Thyroid gland (tissue), 4 donors: ENCODE measurements at places on chromosomes 11 and 22.

GRCh38 chr11:18726040-18726439, at the start of gene IGSF22:
Gene IGSF22 (minus strand): TSS chr11:18726188. CDS start chr11:18724236, 1,952 bp downstream.
- DNase-seq = no peak

GRCh38 chr11:128765571-128766549, 72.0 kb downstream of the FLI1 start:
- DNase-seq = peak; percentile 16

DNA sequence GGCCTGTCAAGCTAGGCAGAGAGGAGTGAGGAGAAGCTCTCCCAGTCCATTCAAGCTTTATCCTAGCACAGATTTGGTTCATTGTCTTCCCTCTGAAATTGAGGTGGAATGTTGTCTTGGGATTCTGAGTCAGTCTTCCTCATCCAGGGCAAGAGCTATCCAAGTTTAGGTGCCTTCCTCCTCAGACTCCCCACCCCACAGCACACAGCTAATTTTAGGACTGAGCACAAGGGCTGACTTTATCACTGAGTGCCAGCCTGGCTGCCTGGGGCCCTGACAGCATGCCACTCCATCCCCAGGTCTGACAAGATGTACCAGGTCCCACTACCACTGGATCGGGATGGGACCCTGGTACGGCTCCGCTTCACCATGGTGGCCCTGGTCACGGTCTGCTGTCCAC, 2.6 kb downstream of the PGAP2 start:
- no peak for DNase-seq

DNA sequence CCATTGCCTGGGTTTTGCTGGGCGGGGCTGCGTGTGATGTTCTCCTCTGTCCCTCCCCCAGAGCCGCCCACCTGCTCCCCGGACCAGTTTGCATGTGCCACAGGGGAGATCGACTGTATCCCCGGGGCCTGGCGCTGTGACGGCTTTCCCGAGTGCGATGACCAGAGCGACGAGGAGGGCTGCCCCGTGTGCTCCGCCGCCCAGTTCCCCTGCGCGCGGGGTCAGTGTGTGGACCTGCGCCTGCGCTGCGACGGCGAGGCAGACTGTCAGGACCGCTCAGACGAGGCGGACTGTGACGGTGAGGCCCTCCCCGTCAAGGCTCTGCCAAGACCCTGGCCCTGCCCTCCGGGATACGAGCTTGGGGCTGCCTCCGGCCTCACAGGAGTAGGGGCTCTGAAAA, 27.0 kb upstream of the PPP6R3 start:
- no peak for DNase-seq

DNA sequence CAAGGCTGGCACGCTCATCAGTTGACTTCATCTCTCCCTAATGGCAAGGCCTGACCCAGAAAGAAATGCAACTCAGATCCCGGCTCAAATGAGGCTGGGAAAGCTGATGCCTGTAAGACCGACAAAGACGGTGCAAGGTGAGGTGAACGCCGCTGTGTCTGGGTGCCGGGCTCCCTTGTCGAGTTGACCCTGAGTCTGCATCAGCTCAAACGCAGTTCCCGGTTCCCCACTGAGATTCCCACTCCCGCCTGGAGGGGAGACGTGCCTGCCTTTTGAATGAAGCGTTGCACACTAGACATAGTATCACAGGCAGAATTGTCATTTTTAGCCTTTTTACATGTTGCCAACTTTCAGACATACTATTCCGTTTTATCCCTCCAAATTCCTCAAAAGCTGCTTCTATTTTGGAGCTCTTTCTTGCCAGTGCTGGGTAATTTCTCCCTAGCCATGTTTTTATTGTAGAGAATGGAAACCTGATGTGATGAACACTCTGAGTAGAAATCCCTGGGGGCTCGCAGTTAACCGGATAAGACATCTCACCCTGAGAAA, 831 bp upstream of the TP53AIP1 start:
- no peak for DNase-seq

- no peak for DNase-seq
These were observed 22.3 kb downstream of the SHANK3 start for GRCh38 chr22:50694766-50695420.

- DNase-seq = no peak
These were observed 18.2 kb downstream of the YWHAH start for GRCh38 chr22:31962387-31963125.

DNA sequence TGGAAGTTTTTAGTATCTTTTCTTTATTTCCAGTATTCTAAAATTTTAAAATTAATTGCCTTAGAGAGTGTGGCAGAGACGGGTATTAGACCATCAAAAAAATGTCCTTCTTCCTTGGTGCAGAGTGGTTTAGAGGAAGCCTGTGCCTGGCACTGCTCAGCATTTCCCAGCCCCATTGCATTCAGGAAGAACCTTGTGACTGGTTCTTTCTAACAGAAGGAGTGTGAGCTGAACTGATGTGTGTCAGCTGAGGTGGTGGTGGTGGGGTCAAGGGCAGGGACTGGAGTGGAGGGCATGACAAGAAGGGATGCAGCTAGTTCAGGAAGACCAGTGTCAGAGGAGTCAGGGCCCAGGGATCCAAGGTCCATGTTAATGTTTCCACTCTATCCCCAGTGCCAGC, 58.7 kb upstream of the FDX1 start:
- DNase-seq = no peak

DNA sequence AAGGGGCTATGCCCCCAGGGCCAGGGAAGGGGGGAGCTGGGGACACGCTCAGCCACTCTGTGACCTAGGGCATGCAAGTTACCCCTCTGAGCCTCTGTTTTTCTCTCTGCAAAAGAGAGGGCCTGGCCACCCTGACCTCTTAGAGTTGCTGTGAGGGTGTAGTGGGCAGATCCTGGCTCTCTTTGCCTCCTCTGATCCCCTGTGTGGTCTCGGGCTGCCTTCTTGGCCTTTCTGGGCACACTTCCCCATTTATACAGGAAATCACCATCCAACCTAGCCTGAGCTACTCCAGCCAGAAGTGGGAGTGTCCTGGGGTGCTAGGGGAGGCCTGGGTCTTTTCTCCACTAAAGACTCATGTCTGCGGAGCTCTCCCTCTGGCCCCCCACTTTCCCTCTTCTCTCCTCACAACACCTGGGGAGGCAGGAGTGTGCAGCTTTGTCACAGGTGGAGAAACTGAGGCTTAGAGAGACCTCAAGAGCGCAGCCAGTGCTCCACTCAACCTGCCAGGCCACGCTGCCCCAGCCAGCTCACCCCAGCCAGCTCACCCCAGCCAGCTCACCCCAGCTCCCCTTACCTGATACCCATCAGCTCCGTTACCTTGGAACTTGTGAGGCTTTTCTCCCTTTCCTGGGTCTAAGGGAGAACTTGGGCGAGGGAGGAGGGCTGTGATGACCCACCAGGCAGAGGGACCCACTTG, 1.4 kb downstream of the AIFM3 start:
- DNase-seq = no peak

- peak; percentile 65 for DNase-seq
These were observed 26.9 kb upstream of the CD82 start for GRCh38 chr11:44538375-44539054.
